Activated CD4-positive, alpha-beta T cell treated with anti-CD3 and anti-CD28 coated beads for 36 hours (primary cell): ENCODE measurements at places on chromosomes 2 and 18.
A peak's percentile ranks its signal among the peaks of the same experiment; 100 is the strongest.

DNA sequence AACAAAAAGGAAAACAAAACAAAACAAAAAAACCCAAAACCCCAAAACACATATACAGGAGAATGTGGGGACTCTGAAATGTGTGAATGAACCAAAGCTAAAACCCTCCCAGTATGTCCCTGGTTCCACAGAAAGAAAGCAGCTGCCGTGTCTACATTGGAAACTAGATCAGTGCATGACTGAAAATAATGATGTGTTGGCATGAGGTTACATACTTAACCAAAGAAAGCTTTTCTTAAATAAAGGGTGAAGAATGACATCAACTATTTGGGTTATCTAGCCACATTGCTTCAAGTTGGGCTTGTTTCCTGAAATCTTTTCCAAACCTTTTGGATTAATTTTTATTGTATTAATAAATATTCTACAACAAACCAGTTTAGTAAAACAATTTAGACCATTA, 91.9 kb upstream of the FN1 start:
- no peak for DNase-seq

DNA sequence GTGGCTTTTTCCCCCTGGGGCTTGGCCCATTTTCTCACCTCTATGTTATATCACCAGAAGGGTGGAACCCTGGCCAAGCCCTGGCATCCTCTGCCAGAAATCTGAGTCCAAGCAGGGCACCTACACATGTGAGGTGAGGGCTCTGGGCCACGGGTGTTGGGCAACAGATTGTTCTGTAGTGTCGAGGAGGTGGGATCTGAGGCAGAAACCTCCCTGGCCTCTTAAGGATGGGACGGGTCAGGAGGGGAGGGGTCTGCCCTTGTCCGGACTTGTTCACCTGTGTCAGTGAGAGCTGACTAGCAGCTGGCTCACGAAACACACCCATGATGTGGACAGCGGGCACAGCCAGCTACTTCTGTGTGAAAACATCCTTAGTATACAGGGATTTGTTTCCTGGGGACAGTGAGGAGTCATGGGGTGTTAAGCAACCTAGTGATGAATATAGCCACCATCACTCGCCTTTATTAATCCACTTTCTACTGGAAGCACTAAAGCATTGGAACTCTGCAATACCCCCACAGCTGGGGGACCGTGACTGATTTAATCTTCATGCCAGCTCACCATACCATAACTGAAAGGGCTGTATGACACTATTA, 35.6 kb downstream of the EPAS1 start:
- DNase-seq = no peak

- no peak for DNase-seq
Observed at GRCh38 chr18:69246027-69246426, 154.7 kb upstream of the DOK6 start.

GRCh38 chr2:197669077-197669476, 6.3 kb downstream of the RFTN2 start:
- no peak for DNase-seq

- DNase-seq = no peak
Observed at GRCh38 chr2:197925976-197926375, 121.6 kb downstream of the PLCL1 start.

DNA sequence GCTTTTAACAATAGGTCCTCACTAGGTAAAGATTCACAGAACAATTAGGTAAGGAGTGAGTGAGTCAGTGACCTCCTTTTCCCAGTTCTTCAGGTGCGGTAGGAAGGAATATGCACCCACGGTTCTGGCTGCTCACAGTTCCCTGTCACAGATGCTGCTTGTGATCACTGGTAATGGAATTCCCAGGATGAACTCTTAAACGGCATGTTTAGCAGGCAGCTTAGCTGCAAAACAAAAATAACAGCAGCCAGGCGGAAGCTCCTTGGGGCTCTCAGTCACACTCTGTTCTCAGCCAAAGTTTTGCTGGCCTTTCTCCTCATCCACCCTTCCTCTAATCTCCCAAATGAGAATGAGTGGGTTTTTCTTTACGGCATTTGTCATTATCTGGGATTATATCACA, 274.5 kb downstream of the MYT1L start:
- no peak for DNase-seq

GRCh38 chr2:105769504-105769903, 24.8 kb downstream of the NCK2 start:
- peak; percentile 48 for DNase-seq
